ENCODE measurements at places on chromosomes 6 and 20.

DNA sequence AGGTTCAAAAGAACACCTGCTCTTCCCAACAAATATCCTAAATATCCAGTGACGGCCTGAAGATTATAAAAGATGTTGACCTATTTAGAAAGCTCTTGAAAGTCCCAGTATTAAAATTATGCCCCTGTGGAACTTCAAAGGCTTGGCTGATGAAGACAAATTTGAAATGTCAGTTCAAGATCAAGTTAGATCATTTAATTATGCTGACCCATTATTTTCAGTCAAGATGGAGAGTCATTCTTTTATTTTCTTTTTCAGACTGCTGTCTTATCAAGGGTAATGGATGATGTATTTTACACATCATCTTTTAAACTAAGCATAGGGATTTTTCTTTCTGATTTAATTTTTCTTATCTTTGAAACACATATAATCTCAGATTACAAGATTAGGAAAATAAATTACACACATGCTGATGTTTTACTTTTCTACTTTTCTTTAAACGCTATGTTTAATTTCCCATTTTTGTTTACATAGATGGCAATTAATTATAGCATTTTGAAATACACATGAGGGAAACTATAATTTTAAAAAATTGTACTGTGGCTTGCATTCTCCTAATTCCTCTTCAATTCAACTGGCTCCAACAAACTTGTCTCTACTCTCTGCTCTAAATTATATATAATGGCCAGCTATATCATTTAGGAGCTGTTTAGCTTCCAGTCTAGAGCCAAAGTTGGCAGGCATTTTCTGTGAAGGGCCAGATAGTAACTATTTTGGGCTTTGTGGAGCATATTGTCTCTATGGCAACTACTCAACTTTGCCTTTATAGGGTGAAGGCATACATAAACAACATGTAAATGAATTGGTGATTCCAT is 123.7 kb downstream of the RCAN2 start:
- no peak for DNase-seq

GRCh38 chr6:54681987-54682386 is 164.6 kb upstream of the FAM83B start:
- DNase-seq, result no peak

DNA sequence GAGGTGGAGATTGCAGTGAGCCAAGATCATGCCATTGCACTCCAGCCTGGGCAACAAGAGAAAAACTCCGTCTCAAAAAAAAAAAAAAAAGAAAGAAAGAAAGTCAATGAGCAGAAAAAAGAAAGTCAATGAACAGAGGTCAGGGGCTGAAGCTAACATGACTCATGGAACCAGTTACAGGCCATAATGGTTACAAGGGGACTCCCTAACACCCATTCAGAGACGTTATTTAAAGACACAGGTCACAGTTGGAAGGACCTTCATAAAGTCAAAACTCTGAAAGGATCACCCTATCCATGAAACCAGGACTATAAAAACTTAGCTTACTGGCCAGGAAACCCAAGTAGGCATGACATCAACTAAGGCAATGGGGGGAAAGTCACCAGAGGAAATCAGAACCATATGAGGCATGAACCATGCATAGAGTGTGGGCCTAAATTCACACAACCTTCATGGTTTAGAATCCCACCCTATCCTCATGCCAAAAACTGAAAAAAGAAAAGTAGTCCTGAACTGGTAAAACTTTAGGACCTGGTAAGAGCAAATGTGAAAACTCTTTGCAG is 18.2 kb downstream of the FBXL4 start:
- no peak for DNase-seq

DNA sequence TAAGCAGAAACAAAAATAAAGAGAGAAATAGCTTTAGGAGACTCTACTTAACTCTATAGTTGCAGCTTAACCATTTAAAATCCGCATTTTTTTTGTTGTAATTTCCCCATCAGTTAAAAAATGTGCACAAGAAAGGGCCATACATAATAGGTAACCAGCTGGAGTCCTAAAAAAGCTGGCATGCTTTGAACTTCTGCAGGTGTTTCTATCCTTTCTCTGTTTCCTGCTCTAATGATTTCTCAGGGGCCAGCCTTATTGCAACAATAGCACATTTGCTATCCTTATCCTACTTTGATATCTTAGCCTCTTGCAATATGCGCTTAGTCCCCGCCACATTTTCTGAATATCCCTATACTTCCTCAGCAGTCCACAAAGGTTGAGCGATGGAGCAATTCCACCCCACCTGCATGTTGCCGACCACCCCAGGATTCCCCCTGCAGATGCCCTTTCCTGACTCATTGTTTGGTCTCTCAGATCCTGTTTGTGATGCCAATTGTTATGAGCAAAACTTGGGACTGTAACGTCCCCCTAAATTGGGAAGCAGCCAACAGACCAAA is 48.5 kb downstream of the TRIM27 start:
- no peak for DNase-seq

DNA sequence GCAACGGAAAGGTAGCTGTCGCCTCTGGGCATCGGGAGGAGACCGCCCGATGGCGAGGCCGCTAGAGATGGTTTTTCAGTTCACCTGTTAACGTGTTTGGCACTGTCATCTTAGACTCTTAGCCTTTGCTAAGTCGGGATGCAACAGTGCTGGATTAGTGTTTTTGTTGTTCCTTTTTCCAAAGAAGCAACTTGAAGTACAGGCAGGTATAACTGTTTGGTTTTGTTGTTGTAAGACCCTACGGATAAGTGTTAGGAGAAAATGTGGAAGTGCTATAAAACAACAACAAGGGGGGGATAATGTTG is 723 bp downstream of the MANEA start:
- DNase-seq, result no peak

DNA sequence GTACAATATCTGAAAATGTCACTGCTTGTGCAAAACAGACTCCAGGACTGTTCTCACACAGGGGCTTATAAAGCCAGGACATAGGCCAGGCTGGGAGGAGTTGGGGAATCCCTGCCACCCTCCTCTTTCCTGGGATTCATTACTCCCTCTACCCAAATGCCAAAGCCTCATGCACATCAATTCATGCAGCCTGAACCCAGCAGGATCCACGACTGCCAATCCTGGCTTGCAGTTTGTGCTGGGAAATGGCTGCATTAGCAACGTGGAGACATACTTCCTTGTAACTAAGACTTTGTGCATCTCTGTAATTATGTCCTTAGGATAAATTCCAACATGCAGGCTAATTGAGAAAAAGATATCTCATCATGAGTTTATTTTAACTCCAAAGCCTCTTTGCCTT is 143.8 kb downstream of the SYCP2 start:
- DNase-seq, result no peak

- DNase-seq, result no peak
Observed at GRCh38 chr20:10843146-10843711, 169.4 kb upstream of the JAG1 start.

DNA sequence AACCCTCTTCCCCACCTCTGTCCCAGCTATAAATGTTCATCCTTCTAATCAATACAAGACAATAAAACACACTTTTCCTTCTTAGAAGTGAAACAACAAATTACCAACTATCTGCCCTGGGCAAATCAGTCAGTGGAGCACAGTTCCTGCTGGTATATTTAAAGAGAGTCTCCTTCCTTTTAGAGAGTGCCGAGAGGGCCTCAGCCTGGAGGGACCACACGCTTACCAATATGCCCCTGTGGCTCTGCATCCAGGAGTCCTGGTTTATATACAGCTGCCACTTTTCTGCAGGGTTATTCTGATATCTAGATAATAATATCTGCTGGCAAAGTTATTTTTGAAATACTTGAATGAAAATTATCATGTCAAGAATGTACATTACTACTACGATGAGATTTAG is 87.4 kb upstream of the KCNK16 start:
- no peak for DNase-seq

GRCh38 chr6:136608991-136609390 is 58.8 kb upstream of the MAP7 start:
- DNase-seq, result no peak

DNA sequence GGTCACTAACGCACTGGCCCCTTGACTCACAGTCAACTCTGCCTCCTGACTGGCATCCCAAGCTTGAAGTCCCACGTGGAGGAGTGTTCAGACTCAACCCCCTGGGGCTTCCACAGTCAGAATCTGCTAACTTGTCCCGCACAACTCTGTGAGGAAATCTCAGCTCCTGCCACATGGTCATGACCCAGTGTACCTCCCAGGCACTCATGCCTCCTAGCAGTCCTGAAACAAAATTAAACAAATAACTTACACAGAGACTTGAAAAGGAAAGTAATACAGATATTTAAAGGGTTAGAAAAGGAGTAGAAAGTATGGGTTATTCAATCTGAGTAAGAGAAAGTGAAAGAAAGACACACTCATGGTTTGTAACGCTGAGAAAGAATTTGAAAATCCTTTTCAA is 134.9 kb downstream of the GMDS start:
- DNase-seq, result no peak

DNA sequence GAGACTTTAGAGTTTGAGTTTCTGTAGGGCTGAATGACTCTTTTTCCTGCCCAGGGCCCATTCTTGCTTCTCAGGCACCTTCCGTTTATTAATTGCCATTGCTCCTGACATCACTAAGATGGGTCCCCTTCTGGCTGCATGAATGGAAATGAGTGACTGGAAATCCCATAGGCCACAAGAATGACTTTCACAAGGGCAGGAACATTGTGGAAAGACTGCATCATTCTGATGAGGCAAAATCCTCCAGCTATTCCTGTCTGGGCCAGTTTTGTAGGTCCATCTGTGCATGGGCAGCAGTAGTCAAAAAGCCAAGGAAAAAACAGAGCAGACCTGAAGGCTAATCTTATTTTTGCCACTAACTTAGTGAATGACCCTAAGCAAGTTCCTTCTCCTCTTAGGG is 19.3 kb downstream of the TMEM74B start:
- DNase-seq, result no peak

DNA sequence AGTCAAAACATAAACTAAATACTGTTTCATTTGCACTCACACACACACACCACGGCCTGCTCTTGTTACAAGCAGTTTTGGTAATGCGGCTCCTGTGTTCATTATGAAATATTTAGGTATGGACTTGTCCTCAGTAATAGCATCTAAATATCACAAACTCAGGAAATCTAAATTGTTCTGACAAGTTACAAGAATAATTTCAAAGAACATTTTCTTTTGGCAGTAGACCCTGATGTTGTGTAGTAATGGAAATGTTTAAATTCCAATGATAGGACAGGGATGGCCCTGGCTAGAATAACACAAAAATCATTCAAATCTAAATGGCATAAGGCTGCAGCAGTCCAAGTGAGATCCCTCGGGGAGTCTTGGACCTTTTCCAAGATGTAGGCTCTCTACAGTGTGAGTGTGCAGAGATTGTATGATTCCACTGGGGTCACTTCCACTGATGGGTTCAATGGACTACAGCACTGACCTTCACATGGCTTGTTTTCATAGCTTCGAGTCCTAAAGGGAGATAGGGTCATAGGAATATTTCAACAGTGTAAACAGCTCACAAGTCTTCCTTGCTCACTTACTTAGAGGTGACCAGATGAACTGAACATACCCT is 210.6 kb upstream of the PLCB4 start:
- DNase-seq, result no peak
